ENCODE measurements at places on chromosomes 7 and 10.
A peak's percentile ranks its signal among the peaks of the same experiment; 100 is the strongest.

DNA sequence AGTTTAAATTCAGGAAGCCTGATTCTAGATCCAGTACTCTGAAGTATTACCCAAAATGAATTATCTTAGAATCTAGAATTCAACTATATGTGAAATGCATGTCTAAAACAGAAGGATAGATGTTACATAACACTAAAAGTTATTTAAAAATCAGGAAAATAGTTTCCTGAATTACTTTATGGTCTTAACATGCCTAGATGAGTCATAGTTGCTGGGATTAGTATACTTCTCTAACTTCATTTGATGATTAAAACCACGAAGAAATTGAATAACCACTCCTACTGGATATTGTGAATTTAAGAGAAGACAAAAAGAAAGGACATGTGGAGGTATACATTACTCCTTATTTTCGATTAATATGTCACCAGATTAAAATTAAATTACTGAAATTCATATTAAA lies 65.5 kb downstream of the ATAD1 start:
- DNase-seq = no peak

DNA sequence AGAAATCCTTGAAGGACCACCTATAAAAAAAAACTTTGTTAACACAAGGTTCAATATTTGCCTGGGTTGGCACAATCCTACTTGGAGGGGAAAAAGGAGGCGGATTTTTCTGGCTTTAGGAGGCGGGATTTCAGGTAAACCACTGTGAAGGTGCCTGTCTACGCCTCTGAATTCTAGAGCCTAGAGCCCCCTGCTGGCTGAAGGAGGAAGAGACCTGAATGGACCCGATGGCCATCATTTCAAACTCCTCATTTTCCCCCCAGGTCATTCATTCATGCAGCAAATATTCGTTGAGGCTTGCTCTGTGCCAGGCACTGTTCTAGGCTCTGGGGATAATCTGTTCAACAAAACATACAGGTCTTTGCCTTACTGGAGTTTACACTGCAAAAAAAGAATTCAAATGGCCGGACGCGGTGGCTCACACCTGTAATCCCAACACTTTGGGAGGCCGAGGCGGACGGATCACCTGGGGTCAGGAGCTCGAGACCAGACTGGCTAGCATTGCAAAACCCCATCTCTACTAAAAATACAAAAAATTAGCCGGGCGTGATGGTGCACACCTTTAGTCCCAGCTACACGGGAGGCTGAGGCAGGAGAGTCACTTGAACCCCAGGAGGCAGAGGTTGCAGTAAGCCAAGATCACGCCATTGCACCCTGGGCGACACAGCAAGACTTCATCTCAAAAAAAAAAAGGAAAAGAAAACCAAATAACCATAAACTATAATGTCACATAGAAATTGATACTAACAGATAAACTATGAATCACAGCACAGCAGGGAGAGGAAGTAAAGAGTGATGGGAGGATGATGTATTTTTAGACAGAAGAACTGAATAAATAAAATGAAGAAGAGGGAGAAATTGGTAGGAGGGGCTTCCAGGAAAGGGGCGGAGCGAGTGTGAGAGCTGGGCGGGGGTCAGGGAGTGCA lies 90.1 kb upstream of the NFE2L3 start:
- DNase-seq = no peak

DNA sequence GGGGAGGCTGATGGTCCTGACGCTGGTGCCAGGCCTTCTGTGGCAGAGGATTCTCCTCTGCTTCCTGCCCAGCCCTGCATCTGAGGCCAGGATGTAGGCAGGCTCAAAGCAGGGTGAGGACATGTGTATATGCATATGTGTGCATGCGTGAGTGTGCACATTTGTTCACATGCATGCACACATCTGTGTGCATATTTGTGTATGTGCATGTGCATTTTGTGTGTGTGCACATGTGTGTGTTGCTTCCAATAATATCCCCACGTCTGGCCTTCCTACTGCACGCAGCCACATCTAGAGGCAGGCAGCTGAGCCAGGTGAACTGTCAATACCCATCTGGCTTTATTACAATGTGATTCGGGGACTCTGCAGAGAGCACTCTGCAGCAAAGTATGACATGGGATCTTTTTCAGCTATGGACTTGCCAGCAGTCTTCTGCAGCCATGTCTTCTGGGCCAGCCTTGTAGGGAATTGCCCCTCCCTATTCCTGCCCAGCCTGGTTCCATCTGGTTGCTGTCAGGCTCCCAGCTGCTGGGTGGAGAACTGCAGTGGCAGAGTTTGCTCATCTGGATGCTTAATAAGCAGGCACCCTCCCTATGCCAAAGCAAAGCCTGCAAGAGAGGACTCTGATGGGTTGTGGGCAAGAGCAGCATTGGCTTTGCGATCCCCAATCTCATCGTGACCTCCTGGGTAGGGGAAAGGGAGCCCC lies 140.7 kb downstream of the PFKFB3 start:
- DNase-seq = no peak

GRCh38 chr10:102678842-102679289 lies 34.6 kb downstream of the TRIM8 start:
- DNase-seq = peak; percentile 63

GRCh38 chr7:106749165-106749564 lies 88.2 kb upstream of the CCDC71L start:
- no peak for DNase-seq

DNA sequence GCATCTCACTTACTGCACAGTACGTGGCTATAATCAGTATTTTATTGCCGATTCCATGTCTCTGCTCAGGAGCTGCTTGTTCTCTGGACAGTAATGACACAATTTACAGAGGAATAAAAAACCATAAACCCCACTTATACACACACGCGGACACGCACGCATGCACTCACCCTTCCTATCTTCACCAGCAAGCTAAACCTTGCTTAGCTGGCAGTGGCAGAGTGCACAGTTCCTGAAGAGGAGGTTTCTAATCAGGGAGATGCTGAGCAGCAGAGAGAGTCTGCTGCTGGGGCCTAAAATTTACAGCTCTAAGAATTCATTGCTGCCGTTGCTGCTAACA lies 66.3 kb downstream of the SND1 start:
- peak; percentile 23 for DNase-seq

DNA sequence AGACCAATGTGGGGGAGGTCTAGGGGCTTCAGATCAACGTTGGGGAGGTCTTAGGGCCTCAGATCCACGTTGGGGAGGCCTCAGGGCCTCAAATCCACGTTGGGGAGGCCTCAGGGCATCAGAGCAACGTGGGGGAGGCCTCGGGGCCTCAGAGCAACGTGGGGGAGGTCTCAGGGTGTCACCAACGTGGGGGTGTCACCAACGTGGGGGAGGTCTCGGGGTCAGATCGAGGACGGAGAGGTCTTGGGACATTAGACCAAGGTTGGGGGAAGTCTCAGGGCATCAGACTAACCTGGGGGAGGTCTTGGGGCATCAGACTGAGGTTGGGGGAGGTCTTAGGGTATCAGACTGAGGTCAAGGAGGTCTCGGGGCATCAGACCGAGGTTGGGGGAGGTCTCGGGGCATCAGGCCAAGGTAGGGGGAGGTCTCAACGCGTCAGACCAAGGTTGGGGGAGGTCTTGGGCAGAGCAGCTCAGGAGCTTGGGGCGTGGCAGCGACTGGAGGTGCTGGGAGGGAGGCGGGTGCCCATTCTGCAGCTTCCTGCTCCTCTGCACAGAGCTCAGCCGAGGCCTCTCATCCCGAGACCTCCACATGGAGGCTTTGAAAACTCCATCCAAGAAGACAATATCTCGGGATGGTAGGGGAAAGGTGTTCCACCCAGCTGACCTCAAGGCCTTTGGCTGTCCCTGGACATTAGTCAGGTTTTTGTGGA lies 159.8 kb downstream of the WDR37 start:
- DNase-seq = no peak

DNA sequence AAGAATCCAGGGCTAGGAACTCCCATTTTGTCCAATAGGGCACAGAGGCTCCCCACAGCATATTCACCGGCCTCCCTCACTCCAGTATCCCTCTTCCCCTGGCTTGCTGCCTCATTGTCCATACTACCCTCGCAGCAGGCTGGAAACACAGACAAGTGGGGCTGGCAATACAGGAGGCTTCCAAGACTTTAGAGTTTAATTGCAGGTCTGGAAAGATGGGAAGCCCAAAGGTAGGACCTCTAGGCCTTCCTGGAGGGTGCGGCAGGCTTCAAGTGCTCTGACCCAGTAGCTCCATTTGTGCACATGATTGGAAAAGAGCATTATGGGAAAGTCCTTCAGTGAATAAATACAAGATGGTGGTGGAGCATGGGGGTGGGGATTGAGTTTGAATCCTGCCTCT lies 166.7 kb downstream of the EVX1 start:
- no peak for DNase-seq

GRCh38 chr7:142152076-142152475 lies 40.6 kb downstream of the MGAM2 start:
- no peak for DNase-seq

DNA sequence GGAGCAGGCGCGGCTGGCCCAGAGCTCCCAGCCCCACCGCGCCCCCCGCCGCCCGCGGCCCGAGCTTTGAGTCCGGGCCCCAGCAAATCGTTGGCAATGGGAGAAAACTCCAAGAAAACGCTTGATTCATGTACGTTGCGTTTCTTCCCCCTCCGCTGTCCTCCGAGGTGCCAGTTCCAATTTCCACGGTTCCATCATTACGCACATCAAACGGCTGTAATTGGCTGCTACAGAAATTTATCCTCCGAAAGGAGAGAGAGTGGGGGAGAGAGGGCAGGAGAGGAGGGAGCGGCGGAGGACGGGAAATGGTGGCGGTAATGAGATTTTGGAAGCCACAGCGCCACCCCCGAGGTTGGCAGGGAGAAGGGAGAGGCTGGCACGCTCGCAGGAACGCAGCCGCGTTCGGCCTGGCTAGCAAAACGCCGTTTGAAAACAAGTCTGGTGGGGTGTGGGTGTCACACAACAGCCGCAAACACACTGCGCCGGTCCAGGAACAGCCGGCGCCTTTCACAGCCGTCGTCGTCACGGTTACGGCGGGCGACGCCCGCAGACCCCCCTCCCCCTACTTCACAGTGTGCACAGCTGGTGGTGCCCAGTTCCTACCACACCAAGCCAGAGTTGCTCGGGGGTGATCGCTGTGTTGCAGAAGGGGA lies 57.5 kb downstream of the UNCX start:
- DNase-seq = peak; percentile 52

DNA sequence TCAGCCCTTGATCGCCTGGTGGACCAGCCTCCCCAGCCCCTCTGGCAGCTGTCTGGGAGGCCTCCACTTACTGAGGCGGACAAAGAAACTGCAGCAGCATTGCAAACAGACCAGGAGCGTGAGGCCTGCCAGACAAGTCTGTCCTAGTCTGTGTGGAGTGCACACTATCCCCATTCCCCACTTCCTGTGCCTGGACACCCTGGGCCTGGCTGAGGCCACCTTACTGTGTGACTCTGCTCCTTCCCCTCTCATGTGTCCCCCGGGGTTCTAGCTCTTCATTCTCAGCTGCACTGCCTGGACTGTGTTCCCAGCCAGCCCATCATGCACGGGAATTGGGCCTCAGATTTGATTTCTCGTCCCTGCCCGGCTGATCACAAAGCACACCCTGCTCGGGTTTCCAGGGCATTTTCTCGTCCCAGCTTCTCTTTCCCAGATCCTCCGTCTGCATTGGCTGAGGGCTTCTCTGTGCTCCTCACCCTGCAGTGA lies 16.7 kb upstream of the C10orf90 start:
- no peak for DNase-seq

- no peak for DNase-seq
Measured at GRCh38 chr10:114332301-114333192, 71.8 kb downstream of the AFAP1L2 start.

DNA sequence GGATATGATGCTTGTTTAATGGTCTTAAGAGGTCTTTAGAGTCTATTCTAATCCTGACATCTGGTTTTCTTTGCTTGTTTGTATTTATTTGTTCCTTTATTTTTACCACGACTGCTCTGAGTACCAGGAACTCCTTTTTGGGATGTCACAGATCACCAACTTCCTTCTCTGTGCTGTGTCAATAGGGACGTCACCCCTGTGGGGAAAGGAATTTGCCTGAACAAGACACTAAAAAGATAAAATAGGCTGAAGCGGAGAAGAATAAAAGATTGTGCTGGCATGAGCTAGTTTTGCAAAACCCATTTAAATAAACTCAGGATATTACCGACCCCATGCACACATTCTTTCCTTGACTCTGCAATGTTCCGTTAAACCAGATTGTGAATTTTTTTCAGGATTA lies 27.7 kb downstream of the MGMT start:
- DNase-seq = no peak

- DNase-seq = no peak
Measured at GRCh38 chr7:73350306-73351068, 22.5 kb downstream of the FKBP6 start.

Data from occipital lobe (tissue), 3 donors.